AG08396 (cell line): ENCODE measurements at places on chromosomes 12 and 14.

DNA sequence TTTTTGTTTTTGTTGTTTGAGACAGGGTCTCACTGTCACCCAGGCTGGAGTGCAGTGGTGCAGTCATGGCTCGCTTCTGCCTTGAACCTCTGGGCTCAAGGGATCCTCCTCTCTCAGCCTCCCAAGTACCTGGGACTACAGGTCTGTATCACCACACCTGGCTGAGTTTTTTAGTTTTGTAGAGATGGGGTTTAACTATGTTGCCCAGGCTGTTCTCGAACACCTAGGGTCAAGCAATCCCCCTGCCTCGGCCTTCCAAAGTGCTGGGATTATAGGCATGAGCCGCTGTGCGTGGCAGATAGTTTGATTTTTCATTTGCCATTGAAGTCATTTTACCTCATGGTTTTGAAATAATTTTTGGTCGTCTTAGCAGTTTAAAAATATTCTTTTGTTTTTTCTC, 94.3 kb upstream of the EIF5 start:
- no peak for DNase-seq

DNA sequence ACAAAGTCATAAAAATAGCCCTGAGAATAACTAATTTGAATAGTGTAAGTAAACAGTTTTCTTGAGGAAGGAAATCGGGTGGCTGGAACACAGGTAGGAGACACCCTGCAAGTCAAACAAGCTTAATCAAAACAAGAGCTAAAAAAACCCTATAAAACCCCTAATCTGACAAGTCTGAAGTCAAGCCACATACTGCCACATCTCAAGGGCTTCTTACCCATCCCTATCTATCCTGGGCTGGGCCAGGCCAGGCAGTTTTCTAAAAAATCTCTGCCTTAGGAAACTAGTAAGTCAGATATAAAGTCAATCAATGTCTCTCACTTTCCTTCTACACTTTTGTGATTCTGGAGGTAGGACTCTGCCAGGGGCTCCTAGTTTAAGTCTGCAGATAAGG, 15.3 kb downstream of the UBE2N start:
- no peak for DNase-seq

GRCh38 chr12:16586350-16587109, 19.4 kb downstream of the LMO3 start:
- no peak for DNase-seq

- DNase-seq: no peak
These were observed 1.0 kb downstream of the FAIM2 start for GRCh38 chr12:49902399-49903350.

DNA sequence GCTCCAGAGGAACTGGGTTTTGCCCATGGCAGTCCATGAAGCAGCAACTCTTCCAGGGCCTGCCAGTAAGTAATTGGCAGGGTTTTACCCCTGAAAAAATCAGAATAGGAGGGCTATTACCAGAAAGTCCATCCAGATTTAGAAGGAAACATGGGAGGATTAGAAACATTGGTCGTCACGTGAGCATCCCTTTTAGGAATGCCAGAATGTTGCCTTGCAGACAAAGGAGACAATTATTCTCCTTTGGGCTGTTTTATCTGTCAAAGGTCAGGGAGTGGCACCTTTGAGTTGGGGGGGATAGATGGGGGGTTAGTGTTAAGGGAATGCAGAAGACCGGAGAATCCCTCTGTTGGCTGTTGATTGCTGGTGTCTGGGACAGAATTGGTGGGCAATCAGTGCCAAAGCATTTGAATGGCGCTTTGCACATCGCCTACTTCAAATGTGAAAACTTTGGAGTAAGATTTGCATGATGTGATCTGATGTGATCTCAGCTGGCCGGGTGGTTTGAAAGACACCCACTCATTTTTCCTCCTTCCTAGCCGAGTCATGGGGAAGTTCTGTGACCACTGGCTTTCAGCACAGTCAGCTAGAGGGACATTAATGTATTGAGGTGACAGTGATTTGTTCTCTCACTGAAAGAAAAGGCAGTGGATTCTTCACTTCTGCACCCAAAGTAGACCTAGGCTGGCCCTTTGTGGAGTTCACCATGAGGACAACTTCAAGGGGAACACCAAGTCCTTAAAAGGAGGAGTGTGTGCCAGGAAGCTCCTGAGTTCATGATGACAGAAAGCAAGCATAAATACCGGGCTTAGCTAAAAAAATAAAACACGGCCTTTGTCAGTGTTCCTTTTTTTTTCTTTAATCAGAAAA, 31.4 kb downstream of the FLVCR2 start:
- no peak for DNase-seq

- DNase-seq: peak; percentile 47
These were observed 732 bp downstream of the SLC25A29 start for GRCh38 chr14:100305324-100306100.

- DNase-seq: no peak
These were observed 149.6 kb upstream of the DYRK2 start for GRCh38 chr12:67498991-67499390.

DNA sequence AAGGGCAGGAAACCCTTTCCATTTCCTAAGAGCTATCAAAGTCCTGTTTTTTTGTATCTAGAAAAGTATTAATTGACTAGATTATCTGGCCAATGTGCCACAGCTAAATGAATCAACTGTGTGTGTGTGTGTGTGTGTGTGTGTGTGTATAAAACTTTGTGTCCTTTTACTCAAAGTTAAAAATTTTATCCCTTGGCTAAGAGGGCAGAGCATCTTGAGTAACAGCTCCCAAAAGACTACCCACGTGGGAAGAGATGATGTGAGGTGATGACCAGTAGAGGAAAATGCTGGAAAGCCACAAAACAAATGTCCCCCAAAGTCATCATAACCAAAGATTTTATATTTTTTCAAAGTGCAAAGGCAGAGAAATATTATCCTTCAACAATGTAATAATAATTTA, 90.3 kb downstream of the FAR2 start:
- no peak for DNase-seq

- no peak for DNase-seq
These were observed 54.3 kb downstream of the DRAM1 start for GRCh38 chr12:101931498-101932326.

GRCh38 chr14:83899706-83900105, 1630.2 kb upstream of the FLRT2 start:
- DNase-seq: no peak

- no peak for DNase-seq
These were observed 231.2 kb downstream of the PIK3C2G start for GRCh38 chr12:18492372-18493025.

DNA sequence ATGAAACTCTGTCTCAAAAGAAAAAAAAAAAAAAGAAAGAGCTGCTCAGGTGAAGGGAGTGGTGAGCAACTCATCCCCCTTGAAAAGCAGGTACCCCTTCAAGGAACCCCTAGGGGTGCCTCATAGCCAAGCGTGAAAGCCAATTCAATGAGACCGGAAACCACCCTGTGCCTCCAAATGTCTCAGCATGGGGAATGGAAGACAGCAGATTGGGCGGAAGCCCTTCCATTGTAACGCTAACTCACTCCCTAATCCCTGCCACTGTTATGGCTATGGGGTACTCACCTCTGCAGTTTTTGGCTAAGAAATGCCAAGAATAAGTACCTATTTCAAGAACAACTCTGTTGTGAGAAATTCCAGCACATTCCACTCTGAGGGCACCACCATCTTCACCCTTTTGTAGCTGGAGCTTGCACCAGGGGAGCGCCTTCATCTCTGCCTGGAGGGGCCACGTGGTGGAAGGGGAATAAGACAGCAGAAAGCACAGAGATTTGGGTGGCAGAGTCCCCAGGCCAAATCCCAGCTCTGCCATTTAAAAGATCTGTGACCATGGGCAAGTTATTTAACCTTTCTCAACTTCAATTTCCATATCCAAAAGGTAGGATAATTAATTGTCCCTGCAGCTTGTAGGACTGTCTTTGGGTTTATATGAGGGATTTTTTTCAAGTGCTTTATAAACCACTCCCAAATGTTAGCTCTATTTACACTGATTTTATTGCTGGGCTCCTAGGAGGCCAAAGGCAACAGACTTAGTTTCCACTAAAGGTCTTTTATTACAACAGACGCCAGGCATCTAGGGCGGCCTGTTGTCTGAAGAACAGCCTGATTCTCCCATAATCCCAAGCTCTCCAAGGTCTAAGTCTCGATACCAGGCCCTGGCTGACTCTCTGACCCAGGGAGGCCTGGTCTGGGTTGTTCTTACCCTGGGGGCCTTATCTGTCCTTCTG, 63.9 kb downstream of the ITPK1 start:
- no peak for DNase-seq

- no peak for DNase-seq
These were observed 45.5 kb downstream of the PAWR start for GRCh38 chr12:79645235-79645630.

GRCh38 chr12:27560126-27560525, 36.1 kb downstream of the PPFIBP1 start:
- no peak for DNase-seq
